ENCODE measurements at places on chromosomes 12 and 14. TPM values are rescaled to one million over a fixed set of nuclear protein-coding genes. Genes with fewer than 3 reads are reported as not detected.
A peak's percentile ranks its signal among the peaks of the same experiment; 100 is the strongest.

DNA sequence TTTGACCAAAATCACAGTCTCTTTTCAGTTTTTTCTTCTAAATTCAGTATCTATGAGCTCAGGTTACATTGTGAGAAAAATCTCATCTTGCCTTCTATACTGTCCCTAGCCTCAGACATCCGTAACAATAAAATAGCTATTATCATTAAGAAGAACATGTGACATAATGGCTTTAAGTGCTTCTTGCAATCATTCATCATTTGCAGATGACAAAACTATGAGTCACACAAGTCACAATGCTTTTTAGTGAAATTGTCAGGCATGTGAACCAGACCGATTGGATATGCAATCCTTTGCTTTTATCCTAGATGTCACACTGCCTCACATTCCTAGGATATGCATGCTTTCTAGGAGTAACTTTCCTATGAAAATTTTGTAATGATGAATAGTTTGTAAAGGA is 313.1 kb downstream of the SLC6A15 start:
- DNase-seq: no peak
- H3K36me3 ChIP-seq: no peaks in the 10 kb centered on the region
- no peak overlapping the region for H3K27ac ChIP-seq
- H3K4me1 ChIP-seq: no peaks in the 10 kb centered on the region
- H3K27me3 ChIP-seq: no peaks in the 10 kb centered on the region
- H3K4me3 ChIP-seq: no peak overlapping the region

DNA sequence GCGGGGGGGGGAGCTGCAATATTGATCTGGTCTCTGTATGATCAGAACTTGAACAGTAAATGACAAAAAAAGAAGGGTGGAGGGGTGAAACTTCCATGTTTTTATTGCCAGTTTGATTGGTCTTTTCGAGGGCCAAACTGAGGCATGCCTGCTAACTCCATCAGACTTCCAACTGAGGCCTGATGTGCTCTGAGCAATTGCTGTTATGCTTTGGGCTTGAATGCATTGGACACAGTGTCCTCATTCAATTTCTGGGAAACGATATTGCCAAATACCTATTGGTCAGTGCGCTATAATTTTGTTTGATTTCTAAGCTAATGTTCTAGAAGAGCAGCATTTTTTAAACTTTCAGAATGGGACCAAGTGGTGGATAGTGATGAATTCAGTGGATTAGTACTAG is 2.1 kb upstream of the SLC38A2 start:
- H3K27me3 ChIP-seq: no peaks in the 10 kb centered on the region
- no peak for DNase-seq
- no peak overlapping the region for H3K4me3 ChIP-seq
- no peak overlapping the region for H3K27ac ChIP-seq
- peaks cover 14% of the 10 kb centered on the region for H3K36me3 ChIP-seq
- H3K4me1 ChIP-seq: peaks cover 22% of the 10 kb centered on the region

DNA sequence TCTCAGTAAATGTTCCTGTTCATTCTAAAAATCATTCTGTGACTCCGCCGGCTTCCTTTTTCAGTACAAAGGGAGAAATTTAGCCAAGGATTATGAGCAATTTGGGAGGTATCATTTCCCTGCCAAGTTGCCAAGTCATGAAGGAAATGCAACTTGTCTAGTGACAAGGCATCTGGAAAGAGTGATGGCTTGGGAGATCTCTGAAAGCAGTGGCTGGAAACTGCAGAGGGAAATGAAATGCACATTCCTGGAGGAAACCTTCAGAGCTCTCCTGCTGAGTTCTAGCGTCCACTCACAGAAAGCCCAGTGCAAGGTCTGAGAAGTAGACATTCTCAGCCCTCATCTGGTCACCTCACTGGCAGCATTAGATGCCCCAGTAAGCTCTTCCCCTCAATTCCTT is 91.7 kb downstream of the GALC start:
- no peak for DNase-seq
- peaks cover 9% of the 10 kb centered on the region for H3K27me3 ChIP-seq
- H3K36me3 ChIP-seq: no peaks in the 10 kb centered on the region
- H3K4me1 ChIP-seq: no peaks in the 10 kb centered on the region
- no peak overlapping the region for H3K27ac ChIP-seq

DNA sequence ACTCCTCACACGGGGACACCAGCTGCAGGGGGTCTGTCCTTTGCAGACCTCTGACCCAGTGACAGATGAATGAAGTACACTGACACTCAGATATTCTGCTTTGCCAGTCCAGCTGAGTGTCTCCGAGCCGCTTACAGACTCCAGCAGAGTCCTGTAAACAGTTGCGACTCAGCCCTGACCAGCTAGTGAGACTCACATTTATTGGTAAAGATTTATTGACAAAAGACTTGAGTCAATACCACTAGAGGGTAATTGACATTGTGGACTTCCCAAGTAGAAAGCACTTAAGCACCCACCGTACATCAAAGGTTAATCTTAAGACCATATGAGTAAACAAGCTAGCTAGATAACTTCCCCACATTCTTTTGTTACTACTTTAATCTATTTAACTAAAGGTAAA is 9.8 kb upstream of the FKBP4 start:
- no peaks in the 10 kb centered on the region for H3K27me3 ChIP-seq
- H3K4me1 ChIP-seq: peaks cover 15% of the 10 kb centered on the region
- no peak overlapping the region for H3K4me3 ChIP-seq

GRCh38 chr12:76312315-76312714 is 35.9 kb downstream of the BBS10 start:
- no peaks in the 10 kb centered on the region for H3K4me1 ChIP-seq
- H3K36me3 ChIP-seq: no peaks in the 10 kb centered on the region
- no peak overlapping the region for H3K27ac ChIP-seq
- no peak for DNase-seq
- H3K27me3 ChIP-seq: no peaks in the 10 kb centered on the region

- no peak overlapping the region for H3K4me3 ChIP-seq
- H3K27ac ChIP-seq: no peak overlapping the region
- no peaks in the 10 kb centered on the region for H3K27me3 ChIP-seq
- peak; percentile 17 for DNase-seq
These were observed 212.3 kb upstream of the GARIN6 start for GRCh38 chr12:99435095-99435791.

DNA sequence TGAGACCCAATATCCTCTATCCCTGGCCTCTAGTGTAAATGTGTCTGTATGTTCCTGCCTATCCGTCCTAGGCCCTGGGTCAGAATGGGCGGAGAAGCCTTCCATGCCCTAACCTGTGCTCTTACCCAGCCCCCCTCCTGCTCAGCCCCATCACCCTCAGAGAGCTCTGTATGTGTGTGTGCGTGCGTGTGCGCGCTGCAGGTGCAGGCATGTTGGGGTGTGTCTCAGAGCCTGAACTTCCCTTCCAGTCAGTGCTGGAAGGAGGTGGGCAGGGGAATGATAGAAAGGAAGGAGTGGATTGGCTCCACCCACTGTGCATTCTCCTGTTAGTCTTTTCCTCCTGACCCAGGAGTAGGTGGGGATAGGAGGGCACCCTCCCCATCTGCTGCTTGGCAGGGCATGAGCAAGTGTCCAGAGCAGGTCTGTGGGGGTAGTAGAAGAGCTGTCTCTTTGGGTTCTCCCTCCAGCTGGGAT is 7.2 kb downstream of the NAB2 start:
- no peak overlapping the region for H3K4me3 ChIP-seq
- peak overlapping the region; percentile 99 for H3K27ac ChIP-seq
- peaks cover 93% of the 10 kb centered on the region for H3K36me3 ChIP-seq
- no peak for DNase-seq
- H3K27me3 ChIP-seq: no peaks in the 10 kb centered on the region

- no peaks in the 10 kb centered on the region for H3K4me1 ChIP-seq
- H3K4me3 ChIP-seq: no peak overlapping the region
- H3K27me3 ChIP-seq: no peaks in the 10 kb centered on the region
- no peak overlapping the region for H3K27ac ChIP-seq
- H3K36me3 ChIP-seq: no peaks in the 10 kb centered on the region
- no peak for DNase-seq
These were observed 90.2 kb upstream of the TBX3 start for GRCh38 chr12:114774197-114774596.

DNA sequence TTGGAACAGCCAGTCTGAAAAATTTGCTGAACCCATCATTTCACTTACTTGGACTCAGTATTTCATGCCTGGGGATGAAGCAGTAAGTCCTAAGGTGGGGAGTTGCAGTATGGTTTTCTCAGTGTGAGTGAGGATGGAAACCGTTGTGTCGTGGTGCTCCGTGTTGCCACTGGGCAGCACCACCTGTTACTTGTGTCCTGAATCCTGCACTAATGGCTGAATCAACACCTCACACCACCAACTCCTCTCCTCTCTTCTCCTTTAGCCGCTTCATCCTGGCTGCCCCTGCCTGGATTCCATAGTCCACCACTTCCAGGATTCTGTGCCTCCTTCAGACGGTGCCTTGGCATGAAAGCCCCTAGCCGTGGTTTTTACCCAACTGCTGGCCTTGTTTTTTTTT is 3.0 kb upstream of the EP400 start:
- no peak overlapping the region for H3K27ac ChIP-seq
- DNase-seq: no peak
- no peaks in the 10 kb centered on the region for H3K27me3 ChIP-seq
- H3K4me1 ChIP-seq: peaks cover 15% of the 10 kb centered on the region
- no peak overlapping the region for H3K4me3 ChIP-seq
- H3K36me3 ChIP-seq: peaks cover 32% of the 10 kb centered on the region

Gene LAG3
- not detected for total RNA-seq

Gene DPPA3
- total RNA-seq: not detected

Gene ADAM21
- not detected for total RNA-seq

DNA sequence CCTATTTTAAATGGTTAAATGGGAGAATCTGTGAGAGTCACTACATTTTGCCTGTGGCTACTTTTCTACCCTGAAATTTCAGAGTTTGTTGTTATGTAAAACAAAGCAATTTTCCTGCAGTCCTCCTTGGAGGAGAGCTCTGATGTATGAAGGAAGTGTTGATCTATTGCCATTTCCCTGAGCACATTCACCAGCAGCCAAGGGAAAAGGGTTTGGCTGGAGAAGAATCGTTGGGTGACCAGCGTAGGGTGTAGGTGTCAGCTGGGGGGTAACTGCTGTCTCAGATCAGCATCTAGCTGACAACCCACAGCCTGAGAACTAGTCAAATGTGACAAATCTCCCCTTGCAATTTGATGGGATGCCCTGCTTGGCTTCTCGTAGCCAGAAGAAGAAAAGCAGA is 230.5 kb downstream of the PDZRN4 start:
- DNase-seq: no peak
- no peaks in the 10 kb centered on the region for H3K36me3 ChIP-seq
- H3K27me3 ChIP-seq: no peaks in the 10 kb centered on the region
- H3K4me3 ChIP-seq: no peak overlapping the region

DNA sequence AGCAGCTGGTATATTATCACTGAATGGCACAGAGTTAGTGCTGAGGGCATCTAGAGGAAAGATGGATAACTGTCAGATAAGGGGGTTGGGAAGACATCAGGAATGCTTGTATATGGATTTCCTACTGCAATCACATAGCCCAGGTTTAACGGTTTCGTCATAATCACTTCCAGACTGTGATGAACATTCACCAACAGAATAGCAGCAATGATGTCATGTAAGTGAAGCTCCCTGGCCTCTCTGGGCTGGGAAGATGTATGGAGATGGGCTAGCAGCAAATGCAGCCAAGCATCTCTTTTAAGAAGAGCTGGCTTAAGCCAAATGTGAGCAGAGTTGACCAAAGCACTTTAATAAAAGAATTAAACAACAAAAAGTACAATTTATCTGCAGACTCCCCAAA is 714.6 kb downstream of the GALC start:
- DNase-seq: no peak
- H3K27me3 ChIP-seq: no peaks in the 10 kb centered on the region
- H3K36me3 ChIP-seq: no peaks in the 10 kb centered on the region
- no peak overlapping the region for H3K27ac ChIP-seq

Gene TAS2R14
- 17.3 TPM for total RNA-seq

Gene CLMN
- total RNA-seq: 35.4 TPM

Gene MYL2
- not detected for total RNA-seq

GRCh38 chr14:50783563-50783962 is 47.4 kb downstream of the NIN start:
- peaks cover under 1% of the 10 kb centered on the region for H3K36me3 ChIP-seq
- H3K27me3 ChIP-seq: no peaks in the 10 kb centered on the region
- DNase-seq: no peak
- peaks cover 21% of the 10 kb centered on the region for H3K4me1 ChIP-seq
- H3K27ac ChIP-seq: no peak overlapping the region

Gene GPRC5A
- 58.9 TPM for total RNA-seq

DNA sequence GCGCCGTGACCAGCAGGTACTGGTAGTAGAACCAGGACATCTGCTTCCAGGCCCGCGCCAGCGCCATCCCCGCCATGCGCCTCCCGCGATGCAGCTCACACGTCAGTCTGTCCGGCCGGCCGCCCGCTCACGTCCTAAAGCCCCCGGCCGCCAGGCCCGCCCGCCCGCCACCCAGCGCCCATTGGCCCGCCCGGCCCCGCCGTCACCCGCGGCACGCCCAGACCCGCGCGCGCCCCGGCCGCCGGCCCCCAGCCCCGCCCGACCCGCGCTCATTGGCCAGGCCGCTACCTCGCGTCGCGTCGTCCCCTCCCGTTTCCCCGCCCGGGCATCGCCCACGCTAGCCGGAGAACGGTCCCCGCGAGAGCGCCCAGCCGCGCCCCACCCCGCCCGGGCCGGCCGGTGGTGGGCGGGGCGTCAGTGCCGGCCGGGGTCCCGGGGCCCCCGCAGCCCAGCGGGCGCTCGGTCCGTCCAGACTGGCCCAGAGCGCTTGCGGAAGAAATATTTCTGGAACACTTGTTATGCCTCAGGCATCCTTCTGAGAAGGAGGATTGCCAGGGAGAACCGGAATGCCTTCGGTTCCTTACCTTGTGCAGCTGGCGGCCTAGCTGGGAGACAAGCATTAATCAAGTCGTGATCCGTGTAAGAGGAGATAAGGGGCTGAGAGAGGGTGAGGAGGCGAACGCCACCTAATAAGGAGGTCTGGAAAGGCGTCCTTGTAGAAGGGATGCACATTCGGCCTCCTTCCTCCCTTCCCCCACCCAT is at the start of gene SPTSSA:
Gene SPTSSA, minus strand, starts transcription at position 109 of the 762 bp plus-strand sequence. Its CDS starts 33 bp downstream, at position 76.
- peaks cover 23% of the 10 kb centered on the region for H3K4me1 ChIP-seq
- H3K27me3 ChIP-seq: no peaks in the 10 kb centered on the region
- H3K4me3 ChIP-seq: peak within 1 kb of the TSS; percentile 77
- DNase-seq: peak; percentile 98
- peak within 1 kb of the TSS; percentile 98 for H3K27ac ChIP-seq
- no peaks in the 10 kb centered on the region for H3K36me3 ChIP-seq

GRCh38 chr12:39441189-39441962 is 1.5 kb downstream of the KIF21A start:
- no peak overlapping the region for H3K4me3 ChIP-seq
- H3K27me3 ChIP-seq: no peaks in the 10 kb centered on the region
- no peak for DNase-seq
